Activated T-helper 17 cell treated with anti-CD3 and anti-CD28 coated beads, Interleukin-2, amount 50 U/mL, for 72 hours (primary cell): ENCODE measurements at places on chromosomes 4 and X. TPM values are rescaled to one million over a fixed set of nuclear protein-coding genes. Genes with fewer than 3 reads are reported as not detected.

The CNKSR2 gene
- total RNA-seq = 3.2 TPM

The PAPSS1 gene
- 32.5 TPM for total RNA-seq

The PNMA3 gene
- total RNA-seq = 1.8 TPM

The SHROOM2 gene
- total RNA-seq = not detected
